Immature natural killer cell (primary cell): ENCODE measurements at places on chromosomes 11 and 22. TPM values are rescaled to one million over a fixed set of nuclear protein-coding genes. Genes with fewer than 3 reads are reported as not detected.

GRCh38 chr11:24249921-24250320 is 246.9 kb upstream of the LUZP2 start:
- no peak for DNase-seq

GRCh38 chr11:12263141-12263693 is 114.2 kb upstream of the PARVA start:
- DNase-seq: no peak

- no peak for DNase-seq
These were observed 659.4 kb downstream of the METTL15 start for GRCh38 chr11:28767574-28767973.

- DNase-seq: no peak
These were observed 979.7 kb upstream of the FAT3 start for GRCh38 chr11:91244912-91245311.

- DNase-seq: no peak
These were observed 6.7 kb downstream of the PAK1 start for GRCh38 chr11:77467233-77467632.

DNA sequence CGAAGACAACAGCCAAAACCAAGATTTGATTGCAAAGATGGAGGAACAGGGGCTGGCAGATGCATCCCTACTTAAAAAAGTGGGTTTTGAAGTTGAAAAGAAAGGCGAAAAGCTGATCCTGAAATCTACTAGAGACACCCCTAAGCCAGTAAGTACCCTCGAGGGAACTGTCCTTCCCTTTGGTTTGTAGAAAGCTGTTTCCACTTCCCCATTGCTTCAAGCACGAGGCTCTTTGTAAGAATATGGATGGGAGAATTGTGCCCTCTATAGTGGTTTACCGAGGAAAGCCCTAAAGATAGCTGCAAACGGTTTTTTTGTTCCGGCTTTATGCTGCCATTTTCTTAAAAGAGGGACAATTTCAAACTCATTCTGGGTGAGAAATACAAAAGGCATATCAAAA is 133.9 kb downstream of the WNT7B start:
- no peak for DNase-seq

- DNase-seq: peak; percentile 92
These were observed at the start of the genes EML3 and ROM1 for GRCh38 chr11:62612366-62613290. TSS of gene EML3 (minus strand) at chr11:62612775. CDS start at chr11:62612457, 318 bp downstream. TSS of gene ROM1 (plus strand) at chr11:62613257. CDS start at chr11:62613282, 25 bp downstream.

DNA sequence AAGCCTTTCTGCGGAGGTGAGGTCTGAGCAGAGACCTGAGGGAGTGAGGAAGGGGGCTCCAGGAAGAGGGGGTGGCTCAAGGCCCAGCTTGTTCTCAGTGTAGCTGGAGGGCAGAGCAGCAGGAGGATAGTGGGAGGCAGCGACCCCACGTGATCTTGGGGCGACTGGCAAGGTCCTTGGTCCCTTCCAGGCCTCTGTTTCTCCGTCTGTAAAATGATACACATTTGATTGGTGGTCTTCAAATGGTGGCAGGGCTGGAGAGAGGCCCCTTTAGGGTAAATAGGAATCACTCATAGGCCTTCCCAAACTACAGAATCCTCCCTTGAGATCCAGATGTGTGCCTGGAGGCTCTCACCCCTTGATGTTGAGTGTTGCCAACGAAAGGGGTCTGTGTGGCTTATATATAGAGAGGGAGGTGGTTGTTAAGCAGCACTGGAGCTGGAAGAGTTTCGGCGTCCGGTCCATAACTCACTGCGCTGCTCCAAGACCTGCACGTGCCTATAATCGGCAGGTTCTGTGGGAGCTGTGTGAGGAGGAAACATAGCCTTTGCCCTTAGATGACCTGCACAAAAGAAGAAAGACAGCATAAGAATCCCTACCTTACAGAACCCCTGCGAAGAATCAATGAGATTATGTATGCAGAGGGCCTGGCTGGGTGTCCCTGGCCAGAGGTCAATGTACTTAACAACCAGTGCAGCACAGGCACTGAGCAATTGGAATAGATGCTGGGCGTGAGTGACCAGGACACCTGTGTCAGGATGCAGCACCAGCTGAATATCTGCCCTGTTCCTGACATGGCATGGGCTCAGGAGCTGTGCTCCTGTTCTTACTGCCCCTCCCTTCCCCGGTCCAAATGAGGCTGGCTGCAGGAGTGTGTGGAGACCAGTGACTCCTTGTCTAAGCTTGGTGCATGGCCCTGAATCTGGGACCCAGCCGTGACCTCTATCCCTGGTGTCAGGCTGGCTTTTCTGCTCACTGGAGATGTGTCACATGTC is 28.7 kb downstream of the OTOG start:
- DNase-seq: no peak

- DNase-seq: no peak
These were observed 7.3 kb downstream of the GVQW3 start for GRCh38 chr11:76388408-76388807.

GRCh38 chr11:120611581-120611980 is 100.0 kb downstream of the GRIK4 start:
- no peak for DNase-seq

DNA sequence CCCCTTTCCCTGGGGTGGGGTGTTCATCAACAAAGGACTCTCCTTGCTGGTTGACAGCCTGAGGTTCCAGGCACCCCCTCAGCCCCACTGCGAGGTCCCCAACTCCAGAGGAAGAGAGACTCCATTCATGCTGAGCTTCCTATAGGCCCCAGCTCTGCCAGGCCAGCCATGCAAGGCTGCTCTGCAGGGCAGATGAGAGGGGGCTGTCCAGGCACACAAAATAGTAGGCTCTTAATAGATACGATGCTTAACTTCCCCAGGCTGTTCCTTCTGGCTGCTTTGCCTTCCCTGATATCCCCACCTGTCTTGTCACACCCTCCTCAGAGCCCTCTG is 45.0 kb upstream of the CRYBB3 start:
- no peak for DNase-seq

The CYP2R1 gene
- polyA plus RNA-seq: 15.8 TPM

The FXYD6 gene
- not detected for polyA plus RNA-seq

The GLYATL1B gene
- polyA plus RNA-seq: not detected

The UBQLNL gene
- not detected for polyA plus RNA-seq

The POTEH gene
- polyA plus RNA-seq: not detected

The GUCY1A2 gene
- not detected for polyA plus RNA-seq

The UPK3A gene
- polyA plus RNA-seq: not detected
